PC-9 (cell line): ENCODE measurements at places on chromosomes 5 and 9. TPM values are rescaled to one million over a fixed set of nuclear protein-coding genes. Genes with fewer than 3 reads are reported as not detected.

DNA sequence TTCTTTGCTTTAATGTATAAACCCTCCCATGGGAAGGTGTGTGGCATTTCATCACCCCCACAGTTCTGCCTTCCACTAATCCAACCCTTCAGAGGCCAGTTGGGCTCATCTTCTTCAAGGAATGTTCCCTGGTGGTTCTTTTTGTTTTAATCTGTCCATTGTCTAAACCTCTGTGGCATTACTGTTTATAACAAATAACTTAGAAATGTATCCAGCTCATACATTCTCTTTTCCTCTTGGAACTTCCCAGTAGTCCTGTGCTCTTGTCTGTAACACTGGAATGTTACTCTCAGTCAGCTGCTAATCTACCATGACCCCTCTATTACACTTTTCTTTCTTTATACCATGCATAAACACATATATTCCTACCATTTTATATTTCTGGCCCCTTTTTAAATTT, 213.5 kb upstream of the TARS1 start:
- DNase-seq: no peak

- DNase-seq: no peak
Observed at GRCh38 chr5:77563475-77563874, 71.4 kb upstream of the WDR41 start.

DNA sequence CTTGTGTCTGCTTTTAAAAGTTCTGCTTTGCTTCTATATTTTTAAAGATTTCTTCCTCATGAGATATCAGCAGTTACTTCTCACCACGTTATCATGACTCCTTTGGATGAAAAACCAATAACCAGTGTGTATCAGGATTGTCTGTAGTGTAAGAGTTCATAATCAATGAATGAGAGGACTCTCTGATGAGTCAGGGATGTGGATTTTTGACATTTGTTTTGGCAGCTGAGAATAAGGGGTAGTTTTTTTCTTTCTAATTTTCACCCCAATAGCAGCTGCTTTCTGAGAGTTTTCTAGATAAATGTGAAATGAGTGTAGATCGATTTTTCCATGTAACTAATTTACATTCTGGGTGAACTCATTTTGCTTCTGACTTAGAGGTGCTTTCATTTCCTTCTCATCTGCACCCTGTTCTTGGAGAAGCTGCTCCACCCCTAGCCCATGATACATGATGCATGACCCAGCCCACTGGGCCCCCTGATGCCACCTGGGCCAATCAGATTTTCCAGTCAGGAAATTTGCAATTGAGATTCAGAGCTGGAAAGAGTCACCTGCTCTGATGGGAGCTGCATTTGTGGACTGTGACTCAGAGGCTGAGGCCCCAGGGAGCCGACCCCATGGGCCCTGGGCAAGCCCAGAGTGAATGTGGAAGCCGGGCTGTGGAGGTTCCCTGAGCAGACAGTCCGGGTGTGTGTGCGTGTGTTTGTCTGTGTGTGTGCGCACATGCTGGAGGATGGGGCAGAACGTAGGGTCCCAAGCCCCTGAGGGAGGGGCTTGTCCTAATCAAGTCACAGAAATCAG, 159.3 kb downstream of the RGS3 start:
- peak; percentile 86 for DNase-seq

DNA sequence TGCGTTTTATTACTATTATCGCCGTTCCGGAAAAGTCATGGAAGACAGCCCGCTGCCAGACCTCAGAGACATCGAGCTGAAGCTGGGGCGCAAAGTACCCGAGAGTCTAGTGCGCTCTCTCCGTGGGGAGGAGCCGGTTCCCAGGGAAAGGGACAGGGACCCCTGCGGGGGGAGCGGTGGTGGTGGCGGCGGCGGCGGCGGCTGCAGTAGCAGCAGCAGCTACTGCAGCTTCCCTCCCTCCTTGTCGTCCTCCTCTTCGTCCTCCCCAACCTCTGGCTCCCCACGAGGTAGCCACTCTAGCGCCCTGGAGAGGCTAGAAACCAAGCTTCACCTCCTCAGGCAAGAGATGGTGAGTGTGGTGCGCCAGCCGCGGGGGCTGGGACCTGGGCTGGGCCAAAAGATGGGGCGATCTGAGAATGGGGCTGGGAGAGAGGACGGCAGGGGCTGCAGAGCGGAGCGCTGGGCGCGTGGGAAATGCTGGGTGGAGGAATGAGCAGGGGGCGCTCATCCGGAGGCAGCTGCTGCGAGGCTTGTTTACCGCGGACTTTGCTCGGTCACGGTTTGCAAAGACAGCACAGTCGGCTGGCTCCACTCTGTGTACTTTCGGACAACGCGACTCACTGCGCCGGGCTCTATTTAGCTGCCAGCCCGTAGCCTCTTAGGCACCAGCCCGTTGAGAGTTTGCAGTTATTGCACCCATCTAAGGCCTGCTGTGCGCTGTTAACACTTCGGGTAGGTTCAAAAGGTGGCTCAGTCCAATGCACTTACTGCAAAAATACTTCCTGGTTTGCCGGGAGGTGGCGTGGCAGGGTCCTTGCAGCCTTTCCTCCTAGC, 1.1 kb downstream of the LURAP1L start:
- peak; percentile 65 for DNase-seq

- DNase-seq: no peak
Observed at GRCh38 chr9:116303270-116303669, 149.7 kb downstream of the PAPPA start.

DNA sequence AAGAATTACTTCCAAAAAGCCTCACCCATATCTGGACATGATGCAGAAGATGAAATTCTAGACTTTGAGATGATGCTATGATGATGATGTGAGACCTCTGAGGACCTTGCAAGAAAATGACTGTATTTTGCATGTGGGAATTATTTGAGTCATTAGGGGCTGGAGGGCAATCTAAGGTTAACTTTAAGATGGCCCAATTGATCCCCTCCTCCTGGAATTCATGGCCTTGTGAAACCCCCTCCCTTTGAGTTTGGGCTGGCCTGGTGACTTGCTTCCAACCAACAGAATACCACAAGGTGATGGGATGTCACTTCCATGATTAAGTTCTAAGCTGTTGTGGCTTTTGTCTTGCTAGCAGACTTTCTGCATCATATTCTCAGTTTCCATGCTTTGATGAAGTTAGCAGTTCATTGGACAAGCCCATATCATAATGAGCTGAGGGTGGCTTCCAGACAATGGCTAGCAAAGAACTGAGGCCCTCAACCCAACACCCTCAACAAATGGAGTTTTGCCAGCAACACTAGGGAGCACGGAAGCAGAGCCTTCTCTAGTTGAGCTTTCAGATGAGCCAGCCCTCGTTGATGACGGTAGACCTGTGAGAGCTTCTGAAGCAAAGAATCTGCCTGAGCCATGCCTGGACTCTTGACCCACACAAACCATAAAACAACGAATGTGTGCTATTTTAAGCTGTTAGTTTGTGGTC, 7.4 kb upstream of the AMACR start:
- DNase-seq: no peak

GRCh38 chr5:123819833-123820232, 307.9 kb downstream of the CSNK1G3 start:
- DNase-seq: peak; percentile 71

GRCh38 chr5:2163940-2164490, 281.3 kb upstream of the IRX4 start:
- DNase-seq: no peak

DNA sequence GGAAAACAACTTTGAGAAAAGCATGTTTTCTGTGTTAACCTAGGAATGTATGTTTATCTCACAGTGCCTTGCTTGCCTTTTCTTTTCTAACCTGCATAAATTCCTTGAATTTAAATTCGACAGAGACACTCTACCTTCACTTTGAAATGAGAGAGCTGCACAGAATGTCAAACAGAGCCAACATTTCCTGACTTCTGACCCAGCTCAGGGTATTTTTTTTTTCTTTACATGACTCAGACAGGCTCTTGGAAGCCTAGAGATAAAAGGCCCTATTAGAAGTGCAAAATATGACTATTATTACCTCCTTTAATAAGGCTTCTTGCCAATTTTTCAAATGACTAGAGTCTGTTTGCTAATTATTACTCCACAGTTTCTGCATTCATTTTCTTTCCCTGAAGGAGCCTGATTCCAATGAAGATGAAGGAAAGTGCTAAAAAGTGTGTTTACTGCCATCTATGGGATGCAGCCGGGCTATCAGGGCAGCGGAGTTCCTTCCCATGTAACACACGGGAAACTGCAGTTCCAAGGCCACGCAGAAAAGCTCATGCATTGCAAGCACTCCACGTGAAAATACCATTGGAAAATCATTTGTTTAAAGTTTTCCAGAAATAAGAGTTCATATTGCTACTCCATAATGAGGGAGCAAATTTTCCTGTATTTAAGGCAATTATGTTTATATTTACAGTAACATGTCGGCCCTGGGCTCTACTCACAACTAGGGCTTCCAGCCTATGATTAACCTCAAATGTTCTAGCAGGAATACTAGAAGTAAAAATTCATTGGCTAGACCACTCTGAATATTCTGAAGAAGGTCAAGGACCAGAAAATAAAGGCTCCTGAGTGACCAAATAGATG, 485.6 kb downstream of the ZSWIM6 start:
- no peak for DNase-seq

GRCh38 chr5:32325062-32325461, 12.3 kb upstream of the MTMR12 start:
- DNase-seq: no peak

DNA sequence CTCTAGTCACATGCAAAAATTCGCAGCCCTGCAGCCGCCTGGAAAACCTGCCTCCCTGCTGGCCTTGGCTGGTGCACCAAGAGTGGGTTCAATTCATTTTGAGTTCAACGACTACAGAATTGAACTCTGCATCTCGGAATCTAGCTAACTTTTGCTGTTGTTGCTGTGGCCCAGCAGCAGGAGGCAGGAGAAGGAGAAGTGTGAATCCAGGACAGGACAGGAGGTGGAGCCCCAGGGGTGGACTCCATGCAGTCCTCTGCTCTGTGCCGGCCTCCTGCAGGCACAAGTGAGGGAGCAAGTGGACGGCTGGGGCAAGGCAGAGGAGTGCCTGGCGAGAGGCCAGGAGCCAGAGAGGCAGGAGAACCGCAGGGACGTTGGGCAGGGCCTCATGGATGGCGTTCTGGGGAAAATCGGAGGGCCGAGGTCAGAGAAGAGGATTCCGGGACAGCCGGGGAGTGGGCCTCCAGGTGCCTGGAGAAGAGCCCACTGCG, 214.2 kb downstream of the FANCC start:
- DNase-seq: no peak

Gene INVS
- 20.1 and 24.0 TPM in 2 replicates for total RNA-seq

Gene LRRC19
- not detected in 2 replicates for total RNA-seq

Gene MARCOL
- not detected in 2 replicates for total RNA-seq

Gene HEMGN
- not detected in 2 replicates for total RNA-seq

Gene IFNA21
- not detected in 2 replicates for total RNA-seq

Gene NIM1K
- 0.26 and 0.45 TPM in 2 replicates for total RNA-seq
